Epithelial cell of alveolus of lung (primary cell): ENCODE measurements at places on chromosomes 6 and 20. TPM values are rescaled to one million over a fixed set of nuclear protein-coding genes. Genes with fewer than 3 reads are reported as not detected.

The PTK7 gene
- total RNA-seq: 144 and 240 TPM in 2 replicates

The ATXN1 gene
- 14.7 and 20.9 TPM in 2 replicates for total RNA-seq

The TMEM217 gene
- 1.6 and 2.5 TPM in 2 replicates for total RNA-seq

The FRK gene
- 0.32 and 0.52 TPM in 2 replicates for total RNA-seq

The CDSN gene
- 0.13 TPM in 1 of 2 replicates, not detected in the other for total RNA-seq

The ZNF341 gene
- total RNA-seq: 0.88 and 2.8 TPM in 2 replicates

The LRRC73 gene
- 0.39 TPM in 1 of 2 replicates, not detected in the other for total RNA-seq

The TASP1 gene
- total RNA-seq: 3.7 and 4.5 TPM in 2 replicates

The TRDN gene
- not detected in 2 replicates for total RNA-seq

The PPDPF gene
- 107 and 208 TPM in 2 replicates for total RNA-seq
